NCI-H446 (cell line): ENCODE measurements at places on chromosomes 5 and 9.

DNA sequence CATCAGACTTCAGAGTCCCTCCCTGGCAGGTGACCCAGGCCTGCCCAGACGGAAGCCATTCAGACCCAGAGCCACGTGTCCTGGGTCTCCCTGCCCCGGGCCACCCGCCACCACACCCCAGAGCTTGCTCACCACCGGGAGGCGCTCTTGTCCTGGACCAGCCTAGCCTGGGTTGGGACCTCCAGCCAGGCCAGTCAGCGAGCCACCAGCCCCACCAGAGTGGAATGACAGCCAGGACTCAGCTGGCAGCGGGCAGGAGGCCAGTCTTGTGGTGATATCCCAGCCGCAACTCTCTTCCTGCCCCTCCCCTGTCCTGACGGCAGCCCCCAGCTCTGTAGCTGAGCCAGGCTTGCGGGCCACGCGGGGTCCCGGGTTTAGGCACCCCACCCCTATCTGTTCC lies 1.7 kb upstream of the PTGDS start:
- no peak for DNase-seq

DNA sequence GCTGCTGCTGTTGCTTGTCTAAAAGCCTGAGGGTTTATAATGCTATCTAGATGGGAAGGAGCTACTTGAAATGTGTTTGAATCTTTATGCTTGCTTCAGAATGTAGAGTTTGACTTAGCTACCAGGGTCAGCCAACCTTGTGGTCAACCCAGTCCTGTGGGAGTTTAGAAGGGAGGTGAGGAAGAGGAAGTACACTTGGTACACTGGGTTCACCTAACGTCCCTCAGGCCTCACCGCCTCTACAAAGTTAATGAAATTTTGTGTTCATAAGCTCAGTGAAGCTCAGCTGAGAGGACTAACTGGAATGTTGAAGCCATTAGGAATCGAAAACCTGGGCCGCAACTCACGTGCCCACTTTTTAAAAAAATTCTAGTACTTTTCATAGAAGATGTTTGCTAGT lies 10.7 kb downstream of the IQGAP2 start:
- no peak for DNase-seq

DNA sequence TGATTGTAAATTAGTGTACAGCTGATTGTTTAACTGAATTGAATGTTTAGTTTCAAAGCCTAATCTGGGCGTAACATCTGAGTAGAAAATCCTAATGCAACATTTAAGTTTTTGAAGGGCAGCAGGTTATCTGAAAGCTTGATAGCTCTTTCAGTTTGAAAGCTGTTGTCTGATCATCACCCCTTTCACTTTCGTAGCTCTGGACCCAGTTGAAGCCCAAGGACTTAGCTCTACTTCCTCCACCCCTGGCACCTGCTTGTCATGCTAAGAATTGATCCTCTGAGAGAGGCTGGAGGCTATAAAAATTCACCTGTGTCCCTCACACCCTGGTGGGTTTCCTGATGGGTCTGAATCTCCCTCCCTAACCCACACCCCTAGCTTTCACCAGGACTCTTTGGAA lies 86.0 kb downstream of the ZFAND5 start:
- DNase-seq = no peak

- no peak for DNase-seq
These were observed 57.8 kb downstream of the TTC39B start for GRCh38 chr9:15249042-15249818.

DNA sequence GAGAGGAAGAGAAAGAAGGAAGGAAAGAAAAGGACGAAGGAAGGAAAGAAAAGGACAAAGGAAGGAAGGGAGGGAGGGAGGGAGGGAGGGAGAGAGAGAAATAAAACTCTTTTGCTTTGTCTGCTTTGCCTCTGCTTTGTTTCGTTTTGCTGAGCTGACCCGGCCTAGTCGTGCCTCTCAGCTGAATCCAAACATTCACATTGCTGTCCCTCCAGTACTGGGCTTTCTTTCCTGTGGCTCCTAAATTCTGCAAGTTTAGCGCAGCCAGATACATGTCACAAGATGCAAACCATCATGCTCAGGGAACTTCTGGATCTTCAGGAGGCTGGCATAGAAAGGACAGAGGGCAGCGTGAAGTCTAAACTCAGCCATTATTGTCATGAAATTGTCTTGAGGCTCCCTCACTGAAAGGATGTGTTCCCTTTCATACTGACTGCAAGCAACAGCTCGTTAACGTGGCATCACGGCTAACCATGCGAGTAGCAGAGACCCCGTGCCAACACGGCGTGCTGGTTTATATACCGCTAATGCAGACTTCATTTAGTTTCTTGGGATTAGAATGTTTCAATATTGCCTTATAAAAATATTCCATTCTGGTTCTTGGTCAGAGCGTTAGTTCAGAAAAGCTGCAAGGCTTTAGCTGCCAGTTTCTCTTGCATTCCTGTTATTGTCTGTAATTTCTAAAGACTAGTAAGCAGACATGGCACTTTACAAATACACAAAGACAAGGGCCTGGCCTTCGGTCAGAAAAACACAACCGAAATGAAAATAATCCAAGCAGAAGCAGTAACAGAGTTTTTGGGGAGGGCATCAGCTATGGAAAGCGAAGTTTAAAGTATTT lies 94.2 kb downstream of the TMEM174 start:
- DNase-seq = no peak

DNA sequence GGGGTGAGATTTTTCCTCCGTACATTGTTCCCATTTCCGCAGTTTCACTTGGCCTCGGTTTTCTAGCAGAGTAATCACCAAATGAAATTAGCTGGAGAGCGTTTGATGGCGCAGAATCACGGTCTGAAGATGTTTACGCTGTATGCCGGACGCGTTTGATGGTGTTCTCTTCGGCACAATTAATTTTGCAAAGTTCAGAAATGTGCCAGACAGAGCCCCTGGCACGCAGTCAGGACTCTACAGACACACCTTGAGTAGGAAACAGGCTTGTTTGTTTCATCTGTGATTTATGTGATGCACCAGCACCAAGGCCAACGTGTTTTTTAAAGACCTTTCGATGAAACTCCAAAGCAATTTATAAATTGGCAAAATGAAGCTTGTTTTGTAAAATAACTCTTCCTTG lies 863 bp upstream of the LIFR start:
- no peak for DNase-seq
